Activated CD4-positive, alpha-beta memory T cell treated with anti-CD3 and anti-CD28 coated beads, Interleukin-2, amount 10 ng/mL, durations not matched to agents 7 days and 5 days (primary cell): ENCODE measurements at places on chromosomes 3 and 15.

GRCh38 chr3:62718515-62719320 is 156.5 kb downstream of the CADPS start:
- no peak for DNase-seq

DNA sequence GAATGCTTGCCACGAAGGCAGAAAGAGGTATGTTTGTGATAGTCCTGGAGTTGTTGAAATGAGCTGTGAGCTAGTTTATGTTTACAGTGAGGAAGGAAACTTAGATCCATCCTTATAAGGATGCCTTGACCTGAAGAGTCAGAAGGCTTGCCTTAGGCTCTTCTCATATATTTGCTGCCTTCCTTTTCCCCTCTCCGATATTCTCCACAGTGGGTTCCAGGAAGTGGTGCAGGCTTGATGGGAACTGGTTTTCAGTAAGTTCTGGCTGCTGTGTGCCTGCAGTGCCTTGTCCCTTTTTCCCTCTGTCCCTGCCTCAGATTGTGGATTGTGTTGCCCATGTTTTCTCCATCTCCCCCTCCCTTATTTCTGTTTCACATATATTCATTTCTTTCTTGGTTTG is 287.3 kb upstream of the UBE2E1 start:
- DNase-seq = no peak

DNA sequence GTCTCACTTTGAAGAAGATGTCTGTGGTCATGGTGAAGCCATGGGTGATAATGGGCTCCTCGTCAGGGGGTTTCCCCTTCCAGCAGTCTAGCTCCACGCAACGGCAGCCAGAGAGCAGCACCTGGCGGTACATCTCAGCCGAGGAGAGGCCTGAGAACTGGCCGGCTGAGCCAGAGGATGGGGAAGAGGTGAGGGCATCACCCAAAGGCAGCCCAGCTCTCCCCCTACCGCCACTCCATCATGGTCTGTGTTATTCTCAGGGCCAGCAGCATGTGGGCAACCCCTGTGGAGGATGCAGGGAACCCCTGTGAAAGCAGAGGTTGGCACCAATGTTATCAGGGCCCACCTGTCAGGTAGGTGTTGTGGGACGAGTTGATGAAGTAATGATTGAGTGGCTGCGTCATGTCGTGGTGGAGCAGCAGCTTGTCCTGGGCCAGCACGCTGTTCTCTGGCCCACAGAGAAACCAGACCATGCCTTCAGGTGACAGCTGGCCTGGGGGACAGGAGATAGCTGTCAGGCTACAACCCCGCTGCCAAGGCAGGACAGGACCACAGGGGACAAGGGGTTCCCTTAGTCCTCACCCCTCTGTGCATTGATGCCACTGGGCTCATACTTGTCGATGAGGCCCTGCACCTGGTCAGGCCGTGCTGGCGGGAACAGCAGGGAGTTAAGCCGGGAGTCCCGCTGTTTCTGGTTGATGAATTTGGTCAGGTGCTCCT is 9.4 kb downstream of the PLCB2 start:
- DNase-seq = no peak

DNA sequence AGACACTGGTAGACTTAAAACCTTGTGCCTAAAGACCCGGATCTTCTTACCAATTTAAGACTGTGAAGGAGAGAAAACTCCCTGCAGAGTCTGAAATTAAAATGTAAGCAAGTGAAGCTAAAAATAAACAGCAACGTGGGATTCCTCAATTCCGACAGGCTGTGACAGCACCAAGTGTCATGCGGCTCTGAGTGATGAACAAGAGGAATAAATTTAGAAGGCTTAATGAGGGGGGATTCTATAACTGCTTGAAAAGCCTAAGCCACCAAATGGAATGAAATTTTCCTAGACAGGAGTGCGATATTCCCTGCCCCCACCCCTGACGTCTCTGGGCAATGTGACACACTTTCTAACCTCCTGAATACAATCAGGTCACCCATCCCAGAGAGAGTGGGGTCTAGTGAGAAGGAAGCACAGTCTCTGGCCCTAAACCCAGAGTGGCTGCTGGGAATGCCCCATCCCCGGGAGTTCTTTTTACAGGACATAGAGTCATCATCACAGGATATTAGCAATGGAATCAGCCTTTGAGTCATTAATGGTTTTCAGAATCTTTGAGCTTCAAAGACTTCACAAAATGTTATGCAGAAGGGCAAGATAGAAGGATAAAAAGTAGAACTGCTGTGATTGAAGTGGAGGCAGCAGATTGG is 114.3 kb downstream of the EDEM1 start:
- no peak for DNase-seq

- DNase-seq = no peak
These were observed 91.5 kb downstream of the ATG7 start for GRCh38 chr3:11363715-11364114.

- DNase-seq = no peak
These were observed 1020.3 kb downstream of the NAALADL2 start for GRCh38 chr3:175879417-175879816.
